Cardiac muscle cell (in vitro differentiated cells and primary cell): ENCODE measurements at places on chromosomes 6 and 20. TPM values are rescaled to one million over a fixed set of nuclear protein-coding genes. Genes with fewer than 3 reads are reported as not detected.

Gene SCUBE3
- 74.9 and 78.7 TPM in 2 replicates for total RNA-seq

Gene MDFI
- 100.0 and 137 TPM in 2 replicates for total RNA-seq

Gene LY6G6D
- total RNA-seq = not detected in 2 replicates

Gene MCHR2
- not detected in 2 replicates for total RNA-seq

Gene FAM83C
- 0.49 TPM in 1 of 2 replicates, not detected in the other for total RNA-seq

Gene SMPD2
- total RNA-seq = 7.0 and 12.5 TPM in 2 replicates

Gene DLL1
- total RNA-seq = 4.3 and 4.7 TPM in 2 replicates

GRCh38 chr6:140966676-140967075, 1166.0 kb upstream of the GJE1 start:
- H3K36me3 ChIP-seq = no peaks in the 10 kb centered on the region
- DNase-seq = no peak
- H3K27me3 ChIP-seq = no peaks in the 10 kb centered on the region
- H3K27ac ChIP-seq = no peak overlapping the region

DNA sequence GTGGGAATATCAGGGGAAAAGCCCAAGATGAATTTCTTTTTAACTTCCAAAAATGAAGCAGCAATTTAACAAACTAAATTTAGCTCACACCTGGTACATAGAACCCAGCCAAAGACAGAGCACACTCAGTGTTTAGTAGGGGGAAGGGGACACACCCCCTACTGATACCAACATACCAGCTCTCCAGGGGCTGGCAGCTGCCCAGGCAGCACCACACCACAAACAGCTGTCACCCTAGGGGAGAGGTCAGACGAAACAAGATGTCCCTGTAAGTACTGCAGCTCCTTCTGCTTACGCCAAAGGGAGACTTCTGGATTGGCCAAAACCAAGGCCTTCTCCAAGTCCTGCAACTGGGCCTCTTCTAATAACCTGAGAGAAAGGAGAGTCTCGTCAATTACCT, 26.0 kb downstream of the MDN1 start:
- H3K4me1 ChIP-seq = no peaks in the 10 kb centered on the region
- no peak overlapping the region for H3K4me3 ChIP-seq
- no peak overlapping the region for H3K27ac ChIP-seq
- DNase-seq = peak; percentile 12

- no peaks in the 10 kb centered on the region for H3K36me3 ChIP-seq
- DNase-seq = no peak
- no peak overlapping the region for H3K4me3 ChIP-seq
Observed at GRCh38 chr6:53340536-53340935, 8.2 kb downstream of the ELOVL5 start.

- H3K27ac ChIP-seq = no peak overlapping the region
- H3K36me3 ChIP-seq = no peaks in the 10 kb centered on the region
- no peak overlapping the region for H3K4me3 ChIP-seq
- DNase-seq = no peak
- H3K4me1 ChIP-seq = no peaks in the 10 kb centered on the region
Observed at GRCh38 chr20:57103146-57103800, 163.2 kb downstream of the BMP7 start.

DNA sequence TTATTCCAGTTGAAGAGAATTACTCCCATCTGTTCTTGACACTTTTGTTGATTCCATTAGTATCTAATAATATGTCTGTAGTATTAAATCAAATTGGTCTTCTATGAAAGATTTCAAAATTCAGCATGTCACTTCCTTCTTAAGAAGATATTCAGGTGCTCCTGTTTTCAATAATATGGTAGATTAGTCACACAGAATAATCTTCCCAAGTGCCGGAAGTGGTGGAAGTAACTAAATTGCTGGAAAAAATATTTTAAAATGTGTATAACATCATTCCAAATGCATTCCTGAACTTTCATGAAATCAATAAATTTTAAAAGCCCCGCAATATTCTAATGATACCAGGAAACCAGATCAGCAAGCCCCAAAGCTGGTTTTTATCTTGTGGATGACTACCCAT, 281.3 kb downstream of the EPM2A start:
- H3K4me3 ChIP-seq = no peak overlapping the region
- H3K27me3 ChIP-seq = no peaks in the 10 kb centered on the region
- no peaks in the 10 kb centered on the region for H3K4me1 ChIP-seq
- DNase-seq = no peak
- H3K36me3 ChIP-seq = no peaks in the 10 kb centered on the region

DNA sequence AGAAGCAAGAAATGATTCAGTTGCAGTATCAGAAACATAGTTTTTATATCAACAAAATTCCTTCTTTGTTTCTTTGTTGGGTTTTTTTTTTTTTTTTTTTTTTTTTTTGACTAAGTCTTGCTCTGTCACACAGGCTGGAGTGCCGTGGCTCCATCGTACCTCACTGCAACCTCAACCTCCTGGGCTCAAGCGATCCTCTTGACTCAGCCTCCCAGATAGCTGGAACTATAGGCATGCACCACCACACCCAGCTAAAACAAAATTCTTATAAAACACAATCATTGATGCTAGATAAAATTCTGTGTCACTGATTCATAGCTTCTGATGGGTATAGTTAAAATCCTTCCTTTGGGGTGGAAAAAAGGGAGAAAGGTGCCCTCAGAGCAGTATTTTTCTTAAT, 110.3 kb upstream of the TNFAIP3 start:
- no peaks in the 10 kb centered on the region for H3K36me3 ChIP-seq
- no peak overlapping the region for H3K4me3 ChIP-seq
- no peak for DNase-seq
- H3K27ac ChIP-seq = no peak overlapping the region
- no peaks in the 10 kb centered on the region for H3K27me3 ChIP-seq
- H3K4me1 ChIP-seq = peaks cover 9% of the 10 kb centered on the region

GRCh38 chr20:45827030-45827652, at the start of gene TNNC2:
TNNC2 (minus strand) TSS chr20:45827312; CDS start chr20:45827248, 64 bp downstream.
- no peak within 1 kb of the TSS for H3K4me3 ChIP-seq
- H3K36me3 ChIP-seq = no peaks in the 10 kb centered on the region
- H3K27ac ChIP-seq = peak within 1 kb of the TSS; percentile 95

- no peak overlapping the region for H3K27ac ChIP-seq
- H3K4me3 ChIP-seq = no peak overlapping the region
- DNase-seq = peak; percentile 64
- H3K27me3 ChIP-seq = peaks cover 39% of the 10 kb centered on the region
Observed at GRCh38 chr20:43925801-43926200, 11.1 kb downstream of the TOX2 start.

GRCh38 chr6:14542670-14543366, 425.2 kb downstream of the CD83 start:
- no peaks in the 10 kb centered on the region for H3K27me3 ChIP-seq
- H3K36me3 ChIP-seq = no peaks in the 10 kb centered on the region
- H3K27ac ChIP-seq = no peak overlapping the region
- no peak overlapping the region for H3K4me3 ChIP-seq
- H3K4me1 ChIP-seq = peaks cover 15% of the 10 kb centered on the region
- peak; percentile 34 for DNase-seq

- no peak overlapping the region for H3K27ac ChIP-seq
- no peak overlapping the region for H3K4me3 ChIP-seq
- H3K4me1 ChIP-seq = no peaks in the 10 kb centered on the region
- DNase-seq = peak; percentile 34
- H3K36me3 ChIP-seq = no peaks in the 10 kb centered on the region
Observed at GRCh38 chr6:132490024-132490423, 22.9 kb downstream of the STX7 start.

GRCh38 chr6:26087284-26088115, at the start of gene HFE:
HFE (plus strand) TSS chr6:26087429; CDS start chr6:26087441, 12 bp downstream.
- no peak within 1 kb of the TSS for H3K27ac ChIP-seq
- peak within 1 kb of the TSS; percentile 18 for H3K4me3 ChIP-seq
- H3K36me3 ChIP-seq = no peaks in the 10 kb centered on the region
- DNase-seq = peak; percentile 68

- no peaks in the 10 kb centered on the region for H3K27me3 ChIP-seq
- H3K36me3 ChIP-seq = no peaks in the 10 kb centered on the region
- H3K4me3 ChIP-seq = no peak overlapping the region
- H3K27ac ChIP-seq = no peak overlapping the region
- peaks cover 11% of the 10 kb centered on the region for H3K4me1 ChIP-seq
- DNase-seq = no peak
Observed at GRCh38 chr6:114157848-114158247, 185.0 kb downstream of the HS3ST5 start.

DNA sequence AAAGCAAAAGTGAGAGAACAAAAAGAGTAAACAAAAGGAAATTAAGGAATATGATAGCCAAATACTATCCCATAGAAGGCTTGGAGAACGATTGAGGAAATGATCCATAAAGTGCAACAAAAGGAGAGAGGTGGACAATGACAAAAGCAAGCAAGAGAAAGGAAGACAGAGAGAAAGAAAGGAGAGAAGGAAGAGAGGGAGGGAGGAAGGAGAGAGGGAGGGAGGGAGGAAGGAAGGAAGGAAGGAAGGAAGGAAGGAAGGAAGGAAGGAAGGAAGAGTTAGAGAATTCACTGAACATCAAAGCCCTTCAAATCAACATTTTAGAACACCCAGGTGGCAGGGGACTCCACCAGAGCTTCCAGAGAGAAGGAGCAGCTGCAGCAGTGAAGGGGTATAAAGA, 185.0 kb downstream of the SYNDIG1 start:
- H3K4me3 ChIP-seq = no peak overlapping the region
- H3K27me3 ChIP-seq = no peaks in the 10 kb centered on the region
- H3K36me3 ChIP-seq = no peaks in the 10 kb centered on the region
- DNase-seq = no peak

DNA sequence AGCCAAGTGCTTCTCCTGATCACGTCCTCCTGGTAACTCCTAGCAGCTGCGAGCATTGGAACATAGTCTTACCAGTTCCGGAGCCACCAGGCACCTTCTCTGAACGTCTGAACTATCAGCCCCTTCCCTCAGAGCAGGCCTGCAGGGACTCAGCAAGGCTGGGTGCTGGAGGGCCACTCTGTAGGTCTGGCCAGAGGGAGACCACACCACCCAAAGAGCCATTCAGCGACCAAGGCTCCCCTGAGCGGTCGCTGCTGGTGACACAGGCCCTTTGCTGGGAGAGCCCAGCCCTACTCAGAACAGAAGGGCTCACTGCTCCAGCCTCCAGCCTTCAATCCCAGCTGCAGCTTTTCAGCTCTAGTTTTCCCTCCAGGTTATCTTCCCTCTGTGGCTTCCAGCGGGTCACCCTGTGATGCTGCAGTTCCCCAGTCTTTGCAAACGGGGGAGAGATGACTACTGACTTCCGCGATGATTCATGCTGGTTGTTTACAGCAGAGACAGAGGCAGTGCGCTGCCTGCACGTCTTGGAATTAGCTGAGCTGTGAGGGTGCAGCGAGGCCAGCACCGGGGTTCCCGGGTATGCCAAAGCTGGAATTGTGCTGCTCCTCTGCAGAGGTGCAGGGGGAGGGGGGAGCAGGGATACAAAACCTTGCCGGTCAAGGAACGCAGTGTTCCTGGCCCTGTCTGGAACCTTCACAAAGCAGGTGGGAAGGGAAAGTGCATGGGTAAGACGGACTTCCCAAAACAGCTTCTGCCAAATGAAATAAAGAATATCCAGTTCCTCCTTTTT, 161.4 kb downstream of the LY86 start:
- no peaks in the 10 kb centered on the region for H3K27me3 ChIP-seq
- H3K36me3 ChIP-seq = no peaks in the 10 kb centered on the region
- no peak overlapping the region for H3K4me3 ChIP-seq
- peaks cover 62% of the 10 kb centered on the region for H3K4me1 ChIP-seq
- peak overlapping the region; percentile 89 for H3K27ac ChIP-seq

GRCh38 chr20:36631646-36632045, 14.3 kb downstream of the SLA2 start:
- no peak overlapping the region for H3K27ac ChIP-seq
- H3K36me3 ChIP-seq = no peaks in the 10 kb centered on the region
- no peak overlapping the region for H3K4me3 ChIP-seq
- DNase-seq = no peak

GRCh38 chr6:133613211-133613610, 275.7 kb upstream of the TCF21 start:
- no peaks in the 10 kb centered on the region for H3K36me3 ChIP-seq
- no peaks in the 10 kb centered on the region for H3K4me1 ChIP-seq
- DNase-seq = no peak
- no peak overlapping the region for H3K27ac ChIP-seq

DNA sequence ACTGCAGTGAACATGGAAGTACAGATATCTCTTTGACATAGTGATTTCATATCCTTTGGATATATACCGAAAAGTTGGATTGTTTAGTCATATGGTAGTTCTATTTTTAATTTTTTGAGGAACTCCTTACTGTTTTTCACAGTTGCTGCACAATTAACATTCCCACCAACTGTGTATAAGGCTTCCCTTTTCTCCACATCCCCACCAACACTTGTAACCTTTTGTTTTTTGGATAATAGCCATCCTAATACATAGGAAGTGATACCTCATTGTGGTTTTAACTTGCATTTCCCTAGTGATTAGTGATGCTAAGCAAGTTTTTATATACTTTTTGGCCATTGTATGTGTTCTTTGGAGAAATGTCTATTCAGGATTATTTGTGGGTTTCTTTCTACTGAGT, 45.1 kb upstream of the TENT5A start:
- no peak for DNase-seq
- H3K4me1 ChIP-seq = no peaks in the 10 kb centered on the region
- no peaks in the 10 kb centered on the region for H3K36me3 ChIP-seq
- H3K27me3 ChIP-seq = no peaks in the 10 kb centered on the region

DNA sequence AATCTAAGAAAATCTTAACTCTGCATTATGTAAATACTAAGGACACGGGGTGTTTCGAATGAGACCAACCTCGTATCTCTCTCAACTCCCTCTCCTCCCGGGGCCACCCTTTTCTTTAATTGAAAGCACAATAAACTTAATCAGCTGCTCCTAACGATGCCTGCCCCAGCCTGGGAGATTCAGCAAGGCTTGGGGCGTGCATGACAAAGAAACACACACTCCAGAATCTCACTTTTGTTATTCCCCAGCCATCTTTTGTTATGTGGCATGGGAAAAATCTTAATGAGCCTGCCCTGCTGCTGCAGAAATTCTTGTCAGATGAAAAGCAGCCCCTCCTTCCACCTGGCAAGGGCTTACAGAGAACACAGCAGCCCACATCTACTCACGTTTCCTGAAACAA, 117.4 kb downstream of the TTLL2 start:
- no peaks in the 10 kb centered on the region for H3K27me3 ChIP-seq
- H3K36me3 ChIP-seq = no peaks in the 10 kb centered on the region
- peak; percentile 53 for DNase-seq
- H3K4me1 ChIP-seq = peaks cover 12% of the 10 kb centered on the region
- peak overlapping the region; percentile 16 for H3K27ac ChIP-seq

GRCh38 chr20:22795871-22796270, 211.5 kb upstream of the FOXA2 start:
- peak; percentile 98 for DNase-seq
- H3K4me3 ChIP-seq = no peak overlapping the region
- no peaks in the 10 kb centered on the region for H3K36me3 ChIP-seq
- H3K27me3 ChIP-seq = no peaks in the 10 kb centered on the region
- no peak overlapping the region for H3K27ac ChIP-seq
- H3K4me1 ChIP-seq = peaks cover 15% of the 10 kb centered on the region

DNA sequence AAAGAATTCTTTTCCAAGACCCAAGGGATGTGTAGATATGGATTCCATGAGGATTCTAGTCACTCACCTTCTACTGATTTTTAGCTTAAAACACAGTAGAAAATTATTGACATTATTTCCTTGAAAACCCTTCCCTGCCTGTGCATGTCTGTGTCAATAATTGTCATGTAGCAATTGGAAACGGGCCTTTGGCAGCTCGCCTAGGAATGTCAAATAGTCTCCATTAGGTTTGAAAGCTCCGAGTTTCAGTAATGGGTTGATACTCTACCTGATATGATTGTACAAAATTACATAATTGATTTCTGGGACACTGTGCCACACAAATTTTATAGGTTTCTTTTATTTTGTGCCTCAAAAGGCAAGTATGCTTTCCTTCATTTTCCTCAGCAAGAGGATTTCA, 515.2 kb upstream of the ARID1B start:
- no peak overlapping the region for H3K27ac ChIP-seq
- H3K27me3 ChIP-seq = no peaks in the 10 kb centered on the region
- no peaks in the 10 kb centered on the region for H3K36me3 ChIP-seq
- H3K4me1 ChIP-seq = no peaks in the 10 kb centered on the region
- H3K4me3 ChIP-seq = no peak overlapping the region
